ENCODE measurements at places on chromosomes 1 and 21.

DNA sequence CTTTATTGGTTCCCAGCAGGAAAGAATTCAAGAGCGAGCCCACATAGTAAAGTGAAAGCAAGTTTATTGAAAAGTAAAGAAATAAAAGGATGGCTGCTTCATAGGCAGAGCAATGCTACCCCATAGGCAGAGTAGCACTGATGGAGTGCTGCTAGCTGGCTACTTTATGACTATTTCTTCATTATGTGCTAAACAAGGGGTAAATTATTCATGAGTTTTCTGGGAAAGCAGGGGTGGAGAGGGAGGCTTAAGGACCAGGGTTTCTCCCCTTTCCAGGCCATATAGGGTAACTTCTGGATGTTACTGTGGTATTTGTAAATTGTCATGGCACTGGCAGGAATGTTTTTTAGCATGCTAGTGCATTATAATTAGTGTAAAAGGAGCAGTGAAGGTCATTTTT, 1271.4 kb downstream of the KCNT2 start:
- no peak for DNase-seq

- no peak for DNase-seq
Measured at GRCh38 chr1:21325231-21325718, 35.0 kb upstream of the ECE1 start.

DNA sequence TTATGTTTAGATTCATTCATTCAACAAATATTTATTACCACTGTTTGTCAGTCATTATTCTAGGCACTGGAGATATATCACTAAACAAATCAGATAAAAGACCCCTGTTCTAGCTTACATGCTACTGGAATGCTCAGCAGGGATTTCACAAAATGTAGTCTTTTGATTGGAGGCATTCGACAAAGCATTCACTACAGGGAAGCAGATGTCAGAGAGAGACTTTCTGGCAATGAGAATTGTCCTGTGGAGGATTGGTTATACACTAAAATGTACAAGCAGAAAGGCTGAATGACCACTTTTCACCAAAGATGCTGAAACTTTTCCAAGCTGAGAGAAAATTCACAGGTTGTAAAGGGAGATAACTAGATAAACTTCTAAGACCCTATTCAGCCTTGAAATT, 57.7 kb downstream of the SCMH1 start:
- no peak for DNase-seq

DNA sequence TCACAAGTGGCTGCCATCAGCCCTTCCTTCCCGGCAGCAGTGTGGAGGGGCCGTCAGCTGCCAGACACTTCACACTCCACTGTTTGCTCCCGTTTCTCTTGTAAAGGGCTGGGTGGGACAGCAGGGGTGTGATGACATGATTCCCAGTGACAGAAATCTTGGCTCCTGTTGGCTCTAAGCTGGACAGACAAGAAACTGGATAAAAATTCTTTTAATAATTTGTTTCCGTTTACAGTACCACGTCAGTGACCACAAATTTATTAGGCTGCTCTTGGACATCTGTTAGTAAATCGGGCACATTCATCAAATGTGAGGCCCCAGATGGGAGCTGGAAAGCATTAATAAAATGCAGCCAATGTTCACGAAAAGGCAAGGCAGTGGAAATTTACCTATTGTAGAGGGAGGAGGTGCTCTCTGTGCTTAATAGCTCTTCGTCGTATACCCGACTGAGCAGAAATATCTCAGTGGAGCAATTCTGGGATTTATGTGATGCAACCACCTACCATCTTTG, 353.7 kb upstream of the GREM2 start:
- no peak for DNase-seq

GRCh38 chr1:84166797-84167196, 22.7 kb downstream of the PRKACB start:
- DNase-seq: no peak

GRCh38 chr1:197557302-197557701, 218.0 kb downstream of the DENND1B start:
- no peak for DNase-seq

DNA sequence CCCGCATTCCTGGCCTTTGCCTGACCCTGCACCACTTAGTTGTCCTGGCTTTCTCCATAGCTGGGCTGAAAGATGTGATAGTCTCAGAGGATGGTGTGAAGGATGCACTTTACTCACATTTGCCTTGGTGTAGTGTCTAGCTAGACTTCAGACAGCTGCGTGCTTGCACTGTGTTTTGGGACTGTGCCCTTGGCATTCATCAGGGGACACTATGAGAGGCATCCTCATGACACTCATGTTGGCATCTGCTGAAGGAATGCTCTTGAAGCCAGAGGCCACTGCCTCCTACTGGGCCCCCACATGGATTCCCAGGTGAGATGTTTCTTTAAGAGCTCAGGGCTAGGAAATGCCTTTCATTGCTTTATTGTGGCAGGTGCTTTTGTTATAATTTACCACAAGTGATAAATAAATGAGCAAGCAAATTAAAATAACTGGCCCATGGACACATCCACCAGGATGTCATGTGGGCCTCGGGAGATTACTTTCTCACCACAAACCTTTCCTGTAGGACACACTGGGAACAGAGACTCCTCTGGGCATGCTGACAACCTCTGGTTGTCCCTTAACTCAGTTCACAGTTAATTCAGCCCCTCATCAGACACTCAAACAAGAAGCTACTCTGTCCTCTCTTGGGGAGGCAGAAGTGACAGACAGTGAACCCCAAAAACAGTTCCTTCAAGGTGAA, 99.4 kb upstream of the SPATA6 start:
- no peak for DNase-seq

DNA sequence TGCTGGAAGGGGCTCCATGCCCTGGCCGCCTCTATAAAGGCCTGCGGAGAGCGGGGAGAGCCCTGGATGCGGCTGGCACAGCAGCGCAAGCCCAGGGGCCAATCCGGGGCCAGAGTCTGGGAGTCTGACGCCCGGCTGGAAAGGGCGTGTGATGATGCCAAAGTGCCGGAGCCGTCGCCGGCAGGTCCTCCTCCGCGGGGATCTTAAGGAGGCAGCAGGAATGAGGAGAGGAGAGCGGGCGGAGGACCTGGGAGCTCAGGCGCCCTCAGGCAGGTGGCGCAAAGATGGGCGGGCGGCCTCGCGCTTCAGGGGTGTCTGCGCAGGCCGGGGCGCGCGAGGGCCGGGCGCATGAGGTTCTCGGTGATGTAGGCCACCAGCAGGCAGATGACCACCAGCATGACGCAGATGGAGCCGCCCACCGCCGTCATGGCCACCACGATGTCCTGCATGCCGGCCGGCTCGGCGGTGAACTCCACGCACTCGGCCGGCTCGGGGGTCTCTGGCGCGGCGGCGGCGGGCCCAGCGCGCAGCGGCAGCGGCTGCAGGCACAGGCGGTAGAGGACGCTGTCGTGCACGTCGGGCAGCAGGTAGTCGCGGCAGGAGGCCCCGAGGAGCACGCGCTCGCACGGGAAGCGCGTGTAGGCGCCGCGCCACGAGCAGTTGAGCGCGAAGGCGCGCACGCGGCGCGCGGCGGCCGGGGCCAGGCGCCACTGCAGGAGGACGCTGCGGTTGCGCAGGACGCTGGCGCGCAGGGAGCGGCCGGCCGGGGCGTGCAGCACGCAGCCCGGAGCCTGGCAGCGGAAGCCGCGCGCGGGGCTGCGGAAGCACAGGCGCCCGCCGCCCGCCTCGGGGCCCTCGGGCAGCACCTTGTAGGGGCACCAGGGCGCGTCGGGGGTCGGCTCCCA, 653 bp downstream of the FNDC10 start:
- DNase-seq: no peak

DNA sequence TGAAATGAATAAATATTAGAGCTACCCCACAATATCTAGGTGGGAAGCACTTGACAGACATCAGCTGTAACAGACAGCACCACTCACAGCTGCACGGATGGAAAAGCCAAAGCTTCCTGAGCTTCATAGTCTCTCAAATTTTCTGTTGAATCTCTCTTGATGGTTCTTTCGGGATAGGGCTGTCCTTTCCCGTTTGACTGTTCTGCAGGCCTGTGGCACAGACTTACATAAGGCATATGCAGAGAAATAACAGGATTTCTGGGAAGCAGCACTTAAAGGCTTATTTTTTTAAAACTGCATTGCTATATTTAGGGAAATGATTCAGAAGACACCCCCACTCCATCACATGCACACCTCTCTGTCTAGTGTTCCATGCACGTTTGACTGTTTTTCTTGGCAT, 77.5 kb downstream of the ZNF648 start:
- DNase-seq: no peak

DNA sequence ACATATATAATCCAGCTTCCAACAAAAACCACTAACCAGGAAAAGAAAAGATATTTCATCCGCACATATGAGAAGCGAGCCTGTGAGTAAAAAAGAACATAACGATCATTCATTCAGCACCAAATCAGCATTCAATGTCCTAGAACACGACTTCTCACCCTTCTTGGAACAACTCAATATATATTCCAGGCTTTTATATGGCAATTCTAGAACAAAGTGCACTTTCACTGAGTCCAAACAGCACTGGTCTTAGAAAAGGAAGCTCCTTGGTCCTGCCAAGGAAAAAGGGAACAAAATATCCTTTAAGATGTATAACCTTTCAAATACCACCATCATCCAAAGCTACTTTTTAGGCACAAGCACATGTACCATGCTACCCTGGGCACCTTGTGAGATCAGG, 44.5 kb downstream of the RPL5 start:
- no peak for DNase-seq

DNA sequence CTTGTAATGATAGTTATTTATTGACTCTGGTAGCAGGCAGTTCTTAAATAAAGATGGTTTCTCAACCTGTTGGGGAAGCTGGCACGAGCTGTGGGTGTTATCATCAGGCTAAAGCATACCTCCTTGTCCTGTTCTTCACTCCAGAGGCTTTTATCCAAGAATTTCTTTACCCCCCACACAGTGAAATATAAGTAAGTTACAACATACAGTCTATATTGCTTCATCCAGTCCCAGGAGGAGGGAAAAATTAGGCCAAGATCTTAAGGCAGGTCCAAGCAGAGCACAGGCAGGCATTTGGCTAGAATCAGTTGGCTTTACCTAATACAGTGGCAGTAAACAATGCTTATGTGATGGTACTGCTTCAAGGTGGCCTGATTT, 6.3 kb downstream of the TMEM81 start:
- peak; percentile 29 for DNase-seq

- no peak for DNase-seq
Measured at GRCh38 chr1:237527761-237528160, 363.0 kb downstream of the ZP4 start.

DNA sequence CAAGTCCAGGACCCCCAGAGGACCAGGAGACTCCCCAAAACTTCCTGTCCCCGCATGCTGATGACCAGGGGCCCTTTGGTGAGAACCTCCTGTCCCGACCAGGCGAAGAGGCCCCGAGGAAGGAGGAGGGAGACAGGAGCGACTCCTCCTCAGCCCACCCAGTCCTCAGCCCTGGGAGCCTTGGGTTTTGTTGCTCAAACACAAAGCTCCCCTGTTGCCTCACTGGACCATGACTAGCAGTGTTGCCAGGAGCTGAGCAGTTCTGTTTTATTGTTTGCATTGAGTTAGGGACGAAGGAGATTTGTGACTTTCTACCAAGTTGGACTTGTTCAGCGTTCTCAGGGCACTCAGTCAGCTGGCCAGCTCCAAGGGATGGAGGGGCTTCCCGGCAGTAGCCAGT, 10.0 kb downstream of the UMODL1 start:
- DNase-seq: peak; percentile 18

GRCh38 chr1:186482661-186483255, 21.8 kb upstream of the PDC start:
- peak; percentile 66 for DNase-seq

- DNase-seq: no peak
Measured at GRCh38 chr1:175434283-175434860, 241.8 kb upstream of the KIAA0040 start.

- no peak for DNase-seq
Measured at GRCh38 chr1:31980835-31981455, 32.7 kb upstream of the KHDRBS1 start.

DNA sequence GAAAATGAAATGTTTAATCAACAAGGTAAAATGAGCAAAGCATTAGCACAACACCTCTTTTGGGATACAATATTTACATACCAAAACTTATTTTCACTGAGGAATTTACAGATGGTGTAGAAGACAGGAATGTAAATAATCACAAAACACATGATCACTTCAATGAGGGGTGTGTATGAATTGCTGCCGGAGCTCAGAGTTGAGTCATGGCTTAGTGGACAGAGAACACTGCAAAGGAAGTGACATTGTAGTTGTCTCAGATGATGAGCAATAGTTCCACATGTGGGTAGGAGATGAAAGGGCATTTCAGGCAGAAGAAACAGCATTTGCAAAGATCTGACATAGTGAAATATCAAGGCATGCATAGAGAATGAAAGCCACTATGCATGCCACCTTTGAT, 5.6 kb upstream of the KPRP start:
- peak; percentile 49 for DNase-seq

DNA sequence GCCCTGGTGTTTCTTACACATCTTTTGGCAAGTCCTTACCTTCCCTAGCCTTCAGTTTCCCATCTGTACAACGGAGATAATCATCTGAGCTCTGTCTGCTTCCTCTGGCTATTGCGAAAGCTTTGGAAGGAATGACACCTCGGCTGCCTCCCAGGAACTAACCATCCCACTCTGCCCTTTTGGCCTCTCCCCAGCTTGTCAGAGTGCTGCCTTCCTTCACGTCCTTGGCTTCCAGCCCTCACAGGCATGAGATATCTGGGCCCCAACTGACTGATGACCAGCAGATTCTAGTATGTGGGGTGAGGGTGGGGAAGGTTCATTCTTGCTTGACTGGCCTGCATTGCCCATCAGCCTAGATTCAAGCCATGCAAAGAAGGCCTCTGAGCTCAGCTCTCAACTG, 253.1 kb upstream of the FGGY start:
- peak; percentile 92 for DNase-seq

DNA sequence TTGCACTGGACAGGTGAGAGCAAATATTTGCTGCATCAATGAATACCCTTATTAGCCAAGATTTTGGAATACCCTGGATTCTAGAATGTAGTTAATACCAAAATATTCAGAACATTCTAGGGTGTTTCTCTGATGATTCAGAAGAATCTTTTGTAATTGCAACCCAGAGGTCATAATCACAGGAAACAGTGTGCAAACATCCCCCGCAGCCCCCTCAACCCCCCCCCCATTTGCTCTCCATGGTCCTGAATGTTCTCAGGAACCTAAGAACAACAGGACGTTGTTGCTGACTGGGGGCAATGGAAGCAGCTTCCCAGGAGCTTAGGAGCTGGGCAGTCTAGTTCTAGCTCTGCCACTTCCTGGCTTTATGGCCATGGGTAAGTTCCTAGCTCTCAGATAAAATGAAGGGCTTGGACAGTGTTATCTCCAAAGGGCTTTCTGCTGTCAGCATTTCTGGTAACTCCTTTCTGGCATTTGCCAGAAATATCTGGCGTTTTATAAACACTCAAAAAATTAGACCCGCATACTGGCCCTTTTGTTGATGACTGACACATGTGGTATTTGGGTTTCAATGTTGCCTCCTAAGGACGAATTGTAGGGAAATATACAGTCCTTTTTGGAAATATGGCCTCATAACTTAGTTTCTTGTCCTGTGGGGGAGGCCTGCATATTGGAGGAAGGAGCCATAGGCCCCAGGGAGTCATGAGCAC, 178.6 kb downstream of the RRAGC start:
- no peak for DNase-seq

GRCh38 chr1:182889997-182890396, 50.9 kb downstream of the DHX9 start:
- DNase-seq: no peak

- peak; percentile 83 for DNase-seq
Measured at GRCh38 chr1:219324629-219325367, 151.1 kb downstream of the LYPLAL1 start.
